ENCODE measurements at places on chromosomes 6 and 20.

DNA sequence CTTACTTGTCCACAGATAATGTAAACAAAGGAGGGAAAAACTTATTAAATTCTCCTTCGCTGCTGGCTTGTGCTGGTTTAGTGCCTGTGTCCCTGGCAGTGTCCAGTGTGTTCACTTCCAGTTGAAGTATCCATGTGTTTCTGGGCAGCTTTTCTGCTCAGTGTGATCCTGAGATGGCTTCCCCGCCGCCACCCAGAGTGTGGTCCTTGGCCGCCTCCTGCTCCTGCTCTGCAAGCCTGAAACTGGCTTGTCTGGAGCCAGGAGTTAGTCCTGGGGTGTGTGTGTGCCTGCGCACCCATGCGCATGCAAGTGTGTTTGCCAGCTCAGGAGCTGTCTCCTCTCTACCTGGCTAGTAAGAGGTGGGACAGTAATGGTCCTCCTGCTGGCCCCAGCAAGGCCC lies 7.2 kb downstream of the BTBD3 start:
- no peak for DNase-seq

DNA sequence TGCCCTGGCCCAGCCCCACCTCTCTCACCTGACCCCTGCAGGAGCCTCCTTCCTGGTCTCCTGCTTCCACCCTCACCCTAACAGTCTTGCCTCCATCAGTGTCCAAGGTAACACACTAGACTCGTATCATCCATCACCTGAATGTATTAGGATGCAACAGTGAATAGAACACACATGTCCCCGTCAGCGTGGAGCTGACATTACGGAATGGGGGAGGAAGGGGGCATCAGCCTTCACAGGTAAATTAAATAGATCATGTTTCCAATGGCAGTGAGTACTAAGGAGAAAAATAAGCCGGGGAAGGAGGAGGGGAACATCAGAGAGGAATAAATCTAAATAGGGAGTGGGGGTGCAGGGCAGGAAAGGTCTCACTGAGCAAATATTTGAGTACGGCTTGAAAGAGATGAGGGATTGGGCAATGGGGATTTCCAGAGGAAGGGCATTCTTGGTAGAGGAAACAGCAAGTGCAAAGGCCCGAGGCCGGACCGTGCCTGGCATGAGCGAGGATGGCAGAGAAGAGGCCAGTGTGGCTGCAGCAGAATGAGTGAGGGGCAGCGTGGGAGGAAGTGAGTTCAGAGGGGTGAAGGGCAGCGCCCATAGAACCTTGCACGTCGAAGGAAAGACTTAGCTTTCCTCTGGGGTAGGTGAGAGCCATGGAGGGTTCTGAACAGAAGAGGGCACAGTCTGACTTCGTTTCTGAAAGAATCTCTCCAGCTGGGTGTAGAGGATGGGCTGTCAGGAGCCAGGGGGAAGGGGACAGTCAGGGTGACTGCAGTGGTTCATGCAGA lies 110.1 kb upstream of the PTPN1 start:
- no peak for DNase-seq

DNA sequence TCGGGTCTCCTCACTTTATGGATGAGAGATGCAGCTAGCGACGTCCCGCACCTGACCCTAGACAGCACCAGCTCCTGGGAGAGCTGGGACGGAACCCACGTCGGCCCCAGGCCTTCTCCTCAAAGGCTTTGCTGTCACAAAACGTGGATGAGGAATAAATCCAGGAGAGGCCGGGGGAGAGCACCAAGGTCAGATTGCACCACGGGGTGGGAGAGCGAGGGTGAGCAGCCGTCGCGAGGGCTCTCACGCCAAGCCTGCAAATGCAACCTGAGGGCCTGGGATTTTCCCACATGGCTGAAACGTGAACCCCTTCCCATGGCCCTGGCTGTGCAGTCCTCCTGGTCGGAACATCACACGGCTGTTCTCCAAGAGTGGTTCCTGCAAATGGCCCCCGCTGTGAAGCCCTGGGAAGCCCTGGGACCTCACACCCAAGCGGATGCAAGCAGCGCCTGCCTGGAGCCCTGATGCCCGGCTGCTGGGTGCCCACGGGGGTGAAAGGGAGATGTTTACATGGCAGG lies 45.3 kb downstream of the DLL1 start:
- peak; percentile 15 for DNase-seq

GRCh38 chr6:79101164-79101563 lies 23.1 kb upstream of the PHIP start:
- DNase-seq, result no peak

GRCh38 chr6:254016-254415 lies 38.3 kb upstream of the DUSP22 start:
- no peak for DNase-seq

- no peak for DNase-seq
Observed at GRCh38 chr6:36597775-36598174, 3.6 kb downstream of the SRSF3 start.

DNA sequence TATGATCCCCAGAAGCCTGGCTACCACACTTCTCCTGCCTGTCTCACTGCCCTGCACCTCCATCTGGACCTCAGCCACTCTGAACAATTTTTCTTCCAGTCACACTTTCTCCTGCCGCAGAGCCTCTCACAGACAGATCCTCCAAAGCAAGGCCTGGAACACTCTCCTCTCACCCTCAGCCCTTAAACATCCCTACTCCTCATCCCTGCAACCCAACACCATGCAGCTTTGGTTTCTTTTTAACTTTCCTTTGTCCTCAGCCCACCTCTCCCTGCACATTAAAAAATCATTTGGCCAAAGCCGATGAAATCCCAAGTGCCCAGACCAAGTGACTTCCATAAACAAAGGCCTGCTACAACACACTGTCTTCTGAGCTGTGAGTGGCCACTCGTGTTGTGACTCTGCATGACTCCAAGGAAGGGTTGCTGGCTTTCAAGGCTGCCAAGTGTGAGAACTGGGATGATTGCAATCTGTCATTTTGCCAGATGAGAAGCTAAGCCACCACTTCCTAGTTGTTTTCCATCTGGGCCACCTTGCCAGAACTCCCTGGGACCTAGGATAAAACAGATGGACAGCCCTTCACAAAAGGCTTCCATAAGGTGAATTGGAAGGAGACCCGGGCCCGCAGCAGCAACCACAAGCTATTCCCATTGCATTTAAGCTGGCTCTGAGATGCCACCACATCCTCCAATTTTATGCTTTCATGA lies 144.4 kb upstream of the SSTR4 start:
- DNase-seq, result no peak
